ENCODE measurements at places on chromosomes 11 and 22.

GRCh38 chr11:2399488-2400068, 972 bp upstream of the TSSC4 start:
- DNase-seq: no peak

GRCh38 chr22:17950651-17951214, 73.6 kb downstream of the MICAL3 start:
- DNase-seq: no peak

DNA sequence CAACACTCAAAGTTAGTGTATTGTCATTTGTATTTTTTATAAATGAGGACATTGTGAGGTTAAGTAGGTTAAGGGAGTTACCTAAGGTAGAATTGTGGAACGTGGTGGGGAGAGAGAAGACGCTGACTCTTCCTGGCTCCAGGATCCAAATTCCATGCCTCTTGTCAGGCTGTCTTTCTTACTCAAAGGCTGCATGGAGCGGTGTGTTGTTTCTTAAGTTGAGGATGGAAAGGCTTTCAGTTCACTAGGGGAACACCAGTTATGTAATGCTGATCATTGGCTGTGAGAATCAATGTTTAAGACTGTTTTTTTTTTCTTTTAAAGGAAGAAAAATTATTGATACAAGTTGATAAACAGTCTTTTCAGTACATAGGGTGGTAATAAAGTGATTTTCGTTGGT, 2.9 kb downstream of the UBE2L3 start:
- no peak for DNase-seq

GRCh38 chr22:20762233-20762796, 11.6 kb upstream of the SERPIND1 start:
- no peak for DNase-seq

- no peak for DNase-seq
Observed at GRCh38 chr11:71098776-71099175, 153.6 kb downstream of the SHANK2 start.

GRCh38 chr11:62150887-62151736, 27.3 kb downstream of the INCENP start:
- no peak for DNase-seq

DNA sequence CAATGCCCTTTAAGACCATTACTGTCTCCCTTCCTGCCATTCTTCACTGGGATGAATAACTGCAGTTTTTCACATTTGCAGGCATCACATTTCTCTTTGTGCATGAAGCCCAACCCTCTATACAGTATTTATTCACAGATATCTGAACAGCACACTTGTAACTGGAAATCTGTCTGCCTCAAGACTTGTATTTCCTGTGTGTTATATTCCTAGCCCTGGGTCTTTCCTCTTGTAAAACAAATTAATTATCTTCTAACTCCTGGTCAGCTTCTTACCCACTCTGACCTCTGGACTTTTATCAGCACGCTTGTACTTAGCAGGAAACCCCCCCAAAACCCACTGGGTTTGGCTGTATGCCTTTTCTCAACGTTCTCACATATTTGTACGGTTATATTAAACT, 2.0 kb downstream of the CSRP3 start:
- DNase-seq: no peak
